A172 (cell line): ENCODE measurements at places on chromosomes 5 and 9.
A peak's percentile ranks its signal among the peaks of the same experiment; 100 is the strongest.

DNA sequence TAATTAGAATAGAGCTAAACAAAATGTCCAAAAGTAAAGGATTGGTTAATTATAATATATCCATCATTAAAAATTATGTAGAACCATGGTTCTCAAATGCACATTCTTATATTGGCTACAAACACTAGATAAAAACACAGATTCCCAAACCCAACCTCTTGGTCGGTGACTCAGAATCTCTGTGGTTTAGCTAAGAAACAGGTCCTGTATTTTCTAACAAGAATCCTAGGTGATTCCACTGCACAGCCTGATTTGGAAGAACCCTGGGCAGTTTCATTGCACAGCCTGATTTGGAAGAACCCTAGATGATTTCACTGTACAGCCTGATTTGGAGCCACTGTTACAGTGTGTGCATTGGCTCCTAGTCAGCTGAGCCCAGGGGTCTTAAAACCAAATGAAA lies 67.9 kb downstream of the KIAA1958 start:
- DNase-seq, result peak; percentile 50

DNA sequence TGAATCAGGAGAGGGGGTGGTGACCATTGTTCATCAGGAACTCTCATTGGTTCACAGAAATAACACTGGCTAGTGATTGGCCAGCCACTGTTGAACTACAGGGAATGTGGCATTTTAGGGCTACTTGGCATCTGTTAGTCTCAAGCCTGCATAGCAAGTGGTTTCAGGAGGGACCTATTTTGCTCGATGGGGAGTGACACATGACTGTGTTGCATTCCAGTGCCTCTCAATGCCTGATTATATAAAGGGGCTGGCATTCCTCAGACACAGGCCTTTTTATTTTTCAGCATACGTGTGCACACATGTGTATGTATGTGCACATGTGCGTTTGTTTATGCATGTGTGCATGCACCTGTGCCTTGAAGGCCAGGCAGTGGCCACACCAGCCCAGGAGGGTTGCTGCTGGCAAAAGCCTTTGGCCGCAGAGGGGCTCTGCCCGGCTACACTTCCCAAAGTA lies 23.2 kb downstream of the FGD3 start:
- DNase-seq, result peak; percentile 62

DNA sequence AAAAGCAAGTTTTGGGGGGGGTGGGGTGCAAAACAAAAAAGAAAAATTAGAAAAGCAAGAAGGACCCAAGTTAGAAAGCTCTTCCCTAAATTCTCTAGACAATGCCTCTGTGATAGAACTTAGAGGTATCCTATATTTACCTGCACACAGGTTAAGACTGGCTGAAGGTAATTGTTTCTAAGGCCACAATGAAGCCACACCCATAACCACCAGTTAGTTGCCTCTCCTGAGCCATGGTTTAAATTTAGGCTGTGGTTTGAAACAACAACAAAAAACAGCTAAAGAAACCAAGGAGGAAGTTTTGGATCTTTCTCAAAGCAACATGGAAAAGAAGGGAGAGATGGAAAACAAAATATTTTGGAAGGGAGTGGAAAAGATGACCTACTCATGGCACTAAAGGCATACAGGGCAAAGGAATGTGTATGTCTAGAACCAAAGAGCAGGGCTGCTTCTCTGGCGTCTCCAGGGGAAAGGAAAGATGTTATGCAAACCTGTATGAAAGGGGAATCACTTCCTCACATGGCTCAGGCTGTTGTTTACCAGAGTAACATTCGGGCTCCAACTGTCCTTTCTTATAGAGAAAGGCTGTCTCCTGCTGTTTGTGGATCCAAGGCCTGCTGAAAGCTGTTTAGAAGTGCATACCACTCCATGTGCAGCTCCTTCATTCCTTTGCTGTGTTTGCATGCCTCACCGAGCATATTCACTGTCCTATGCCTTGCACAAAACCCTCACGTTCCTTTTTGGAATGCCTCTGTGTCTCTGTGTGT lies 408.9 kb upstream of the MPDZ start:
- no peak for DNase-seq

GRCh38 chr5:103624035-103624480 lies 61.5 kb upstream of the NUDT12 start:
- DNase-seq, result peak; percentile 5

DNA sequence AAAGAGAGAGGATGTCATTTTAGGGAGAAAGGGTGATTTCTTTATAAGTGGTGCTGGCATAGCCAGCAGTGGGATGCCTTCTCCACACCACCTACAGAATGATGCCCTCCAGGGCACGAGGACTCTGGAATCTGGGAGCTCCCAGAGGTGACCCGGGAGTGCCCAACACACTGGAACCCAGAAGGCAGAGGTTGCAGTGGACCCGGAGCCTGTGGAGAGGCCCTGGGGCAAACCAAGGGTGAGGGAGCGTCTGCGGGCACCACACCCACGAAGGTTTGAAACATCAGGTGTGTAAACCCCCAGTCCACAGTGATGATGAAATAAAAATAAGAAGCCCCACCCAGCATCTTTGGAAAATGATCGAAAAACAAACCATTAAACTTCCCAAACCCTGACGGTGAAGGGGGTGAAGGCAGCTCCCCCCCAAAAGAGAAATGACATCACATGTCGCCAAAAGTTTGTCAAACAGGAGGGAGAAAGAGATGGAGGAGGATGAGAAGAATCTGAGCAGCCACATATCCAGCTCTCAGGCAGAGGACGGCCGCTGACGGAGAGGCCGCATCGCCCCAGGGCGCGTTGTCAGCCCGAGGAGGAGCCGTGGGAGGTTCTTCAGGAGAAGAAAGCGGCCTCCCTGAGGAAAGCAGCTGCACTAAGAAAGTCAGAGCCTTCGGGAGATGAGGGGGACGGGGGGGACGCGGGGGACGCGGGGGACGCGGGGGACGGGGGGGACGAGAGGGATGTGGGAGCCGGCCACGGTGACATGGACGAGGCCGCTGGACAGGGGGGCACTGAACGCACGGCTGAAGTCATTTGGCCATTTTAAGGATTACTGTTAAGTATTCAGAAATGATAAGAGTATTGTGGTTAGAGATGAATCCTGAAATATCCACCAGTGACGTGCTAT lies 43.1 kb upstream of the NSMF start:
- DNase-seq, result no peak

- DNase-seq, result peak; percentile 4
Observed at GRCh38 chr5:160926428-160926827, 74.4 kb upstream of the ATP10B start.

DNA sequence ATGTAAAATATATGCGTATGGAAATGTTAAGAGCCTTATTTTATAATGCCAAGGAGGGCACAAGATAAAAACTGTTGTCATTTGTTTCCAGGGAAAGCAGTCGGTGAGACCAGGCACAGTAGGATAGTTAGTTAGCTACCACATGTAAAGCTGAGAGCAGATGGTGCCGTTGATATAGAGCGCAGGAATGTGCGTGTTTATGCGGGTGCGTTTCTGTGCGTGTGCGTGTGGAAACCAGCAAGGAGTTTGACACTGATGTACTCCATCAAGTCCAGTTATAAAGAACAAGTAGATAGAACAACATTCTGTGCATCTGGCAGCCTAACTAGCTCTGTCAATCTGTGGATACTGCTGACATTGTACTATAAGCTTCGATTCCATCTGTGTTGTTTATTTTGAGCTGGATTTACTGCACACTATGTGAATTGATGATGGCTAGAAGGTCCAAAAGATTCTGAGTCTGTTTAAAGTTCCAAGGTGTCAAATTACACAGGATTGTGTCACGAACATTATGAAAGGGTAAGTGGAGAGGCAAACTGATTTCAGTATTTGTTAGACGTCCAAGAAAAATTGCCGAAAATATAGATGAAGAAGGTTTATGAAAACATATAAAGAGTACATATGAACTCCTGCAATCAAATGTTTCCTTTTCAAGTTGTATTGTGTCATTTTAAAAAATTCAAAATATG lies 494.9 kb upstream of the MEF2C start:
- DNase-seq, result no peak

DNA sequence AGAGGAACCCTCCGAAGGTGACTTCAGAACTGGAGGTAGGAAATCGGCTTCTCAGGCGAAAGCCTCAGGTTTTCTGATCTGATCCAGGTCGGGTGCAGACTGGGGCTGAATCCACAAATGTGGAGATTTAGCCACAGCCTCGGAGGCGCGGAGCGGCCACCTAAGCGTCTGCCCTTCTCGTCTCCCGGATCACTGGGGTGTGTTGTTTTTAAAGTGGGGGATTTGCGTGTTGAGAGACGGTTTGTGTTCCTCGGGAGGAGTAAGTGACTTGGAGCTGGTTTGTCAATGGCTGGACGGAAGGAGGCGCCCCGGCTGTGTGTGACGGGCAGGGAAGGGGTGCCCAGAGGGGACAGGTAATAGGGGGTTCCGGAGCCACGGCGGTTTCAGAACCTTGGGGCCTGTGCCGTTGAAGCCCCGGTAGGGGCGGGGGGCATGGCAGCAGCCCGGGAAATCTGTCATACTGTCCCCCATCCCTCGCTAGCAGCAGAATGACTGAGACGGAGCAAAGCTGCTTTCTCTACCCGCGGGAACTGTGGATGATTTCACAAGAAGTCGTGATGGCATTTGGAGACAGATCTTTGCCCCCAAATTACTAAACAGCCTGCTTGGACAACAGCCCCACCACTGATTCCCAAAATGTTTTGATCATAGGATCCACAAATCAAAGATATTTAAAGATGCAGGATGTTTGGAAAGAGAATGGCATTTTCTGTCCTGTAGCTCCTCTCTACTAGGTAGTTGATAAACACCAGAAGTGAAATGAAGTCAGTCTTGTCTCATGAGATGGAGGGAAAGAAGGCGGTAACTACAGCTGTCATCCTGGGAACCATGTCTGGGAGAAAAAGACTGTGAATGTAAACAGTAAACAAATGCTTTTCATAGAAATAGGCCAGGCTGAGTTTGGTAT lies 216.5 kb downstream of the PDZD2 start:
- DNase-seq, result peak; percentile 7

DNA sequence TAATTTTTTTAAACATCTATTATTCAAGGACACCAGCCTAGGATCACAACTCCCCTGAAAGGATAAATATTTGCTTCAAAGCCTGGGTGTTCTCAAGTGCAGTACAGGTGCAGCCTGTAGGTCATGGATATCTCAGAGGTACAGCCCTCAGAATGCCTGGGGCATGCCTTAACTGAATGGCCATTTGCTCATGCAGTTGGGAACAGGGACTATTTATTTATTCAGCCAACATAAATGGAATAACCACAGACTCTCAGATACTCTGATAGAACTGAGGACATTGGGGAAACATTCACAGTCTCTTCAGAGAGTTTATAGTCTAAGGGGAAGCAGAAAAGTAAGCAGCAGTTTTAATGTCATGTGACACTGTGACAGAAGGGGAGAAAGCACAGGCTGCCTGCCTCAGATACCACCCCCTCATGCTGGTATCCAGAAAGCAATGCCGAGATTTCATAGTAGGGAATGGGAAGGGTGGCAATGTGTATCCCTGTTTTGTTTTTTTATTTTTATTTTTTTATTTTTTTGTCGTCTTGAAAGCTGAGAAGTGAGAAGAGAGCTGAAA lies 112.6 kb downstream of the MACIR start:
- no peak for DNase-seq

DNA sequence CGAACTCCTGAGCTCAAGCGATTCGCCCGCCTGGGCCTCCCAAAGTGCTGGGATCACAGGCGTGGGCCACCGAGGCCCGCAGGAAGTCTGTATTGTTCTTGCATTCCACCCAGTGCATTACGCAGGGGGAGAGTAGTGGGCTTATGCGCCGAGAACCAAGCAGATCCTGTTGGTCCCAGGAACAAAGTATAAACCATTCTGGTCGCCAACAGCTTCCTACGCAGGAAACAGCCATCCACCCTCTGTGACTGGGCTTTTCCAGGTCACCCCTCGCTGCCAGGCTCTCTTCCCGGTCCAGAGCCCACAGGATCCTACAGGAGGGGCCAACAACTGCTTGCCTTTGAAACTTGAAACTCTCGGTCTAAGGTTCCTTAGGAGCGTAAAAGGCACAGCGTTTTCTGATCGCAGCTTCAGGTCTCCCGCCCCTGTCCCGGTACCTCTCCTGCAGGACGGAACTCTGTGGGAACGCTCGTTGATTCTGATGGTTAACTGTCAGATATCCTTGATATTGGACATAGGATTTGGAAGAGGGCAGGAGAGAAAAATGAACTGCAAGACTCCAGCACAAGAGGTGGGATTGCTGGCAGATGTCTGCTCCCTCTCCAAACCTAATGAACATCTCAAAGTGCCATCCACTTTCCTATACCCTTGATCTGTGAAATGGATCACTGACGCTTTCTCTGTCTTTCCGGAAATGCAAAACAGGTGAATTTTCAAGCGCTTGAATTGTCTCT lies 4.2 kb upstream of the ANXA2R start:
- DNase-seq, result peak; percentile 55

DNA sequence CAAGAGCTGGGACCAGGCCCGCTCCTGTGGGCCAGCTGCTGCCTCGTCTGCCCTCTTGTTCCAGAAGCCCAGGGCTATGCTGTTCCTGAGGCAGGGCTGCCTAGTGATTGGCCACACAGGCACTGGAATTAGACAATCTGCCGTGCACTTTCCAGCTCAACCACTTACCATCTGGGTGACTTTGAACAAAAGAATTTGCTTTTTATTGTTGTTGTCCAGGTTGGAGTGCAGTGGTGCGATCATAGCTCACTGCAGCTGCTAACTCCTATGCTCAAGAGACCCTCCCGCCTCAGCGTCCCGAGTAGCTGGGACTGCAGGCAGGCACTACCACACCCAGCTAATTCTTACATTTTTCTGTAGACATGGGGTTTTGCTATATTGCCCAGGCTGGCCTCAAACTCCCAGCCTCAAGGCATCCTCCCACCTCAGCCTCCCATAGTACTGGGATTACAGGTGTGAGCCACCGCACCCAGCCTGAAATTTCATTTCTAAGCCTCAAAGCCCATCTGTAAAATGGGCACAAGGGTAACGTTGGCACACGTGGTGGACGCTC lies 1.2 kb upstream of the NEK6 start:
- DNase-seq, result peak; percentile 86

GRCh38 chr5:97750576-97750975 lies 567.5 kb upstream of the RIOK2 start:
- no peak for DNase-seq

GRCh38 chr5:56496581-56497063 lies 263.5 kb upstream of the ANKRD55 start:
- DNase-seq, result no peak

GRCh38 chr5:138458384-138458783 lies 6.9 kb upstream of the EGR1 start:
- DNase-seq, result no peak

- no peak for DNase-seq
Observed at GRCh38 chr5:59134471-59135163, 551.7 kb downstream of the RAB3C start.

GRCh38 chr5:83433891-83434290 lies 37.7 kb upstream of the VCAN start:
- DNase-seq, result no peak

GRCh38 chr9:107483666-107484065 lies 5.9 kb downstream of the KLF4 start:
- no peak for DNase-seq
